ENCODE measurements at places on chromosomes 5 and 9. TPM values are rescaled to one million over a fixed set of nuclear protein-coding genes. Genes with fewer than 3 reads are reported as not detected.

DNA sequence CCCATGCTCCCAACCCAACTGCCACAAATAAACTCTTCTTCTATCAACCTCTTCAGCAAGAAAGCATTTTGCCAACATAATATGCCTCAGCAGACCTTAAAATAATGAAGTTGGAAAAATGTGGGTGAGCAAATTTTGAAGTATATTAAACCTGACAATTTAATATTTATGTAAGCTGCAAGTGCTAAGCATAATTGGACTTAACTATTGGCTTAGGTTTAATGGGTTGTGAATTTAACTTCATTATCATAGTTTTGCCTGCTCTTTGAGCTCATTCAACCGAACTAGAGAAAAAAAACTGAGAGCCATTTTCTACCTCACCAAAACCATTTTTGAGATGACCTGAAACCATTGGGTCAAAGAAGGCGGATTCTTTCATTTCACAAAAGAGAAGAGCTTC, 805.5 kb upstream of the DMAC1 start:
- DNase-seq: no peak

The LEAP2 gene
- polyA plus RNA-seq: 0.60 TPM

- DNase-seq: no peak
Measured at GRCh38 chr9:3028535-3028934, 184.6 kb upstream of the PUM3 start.

DNA sequence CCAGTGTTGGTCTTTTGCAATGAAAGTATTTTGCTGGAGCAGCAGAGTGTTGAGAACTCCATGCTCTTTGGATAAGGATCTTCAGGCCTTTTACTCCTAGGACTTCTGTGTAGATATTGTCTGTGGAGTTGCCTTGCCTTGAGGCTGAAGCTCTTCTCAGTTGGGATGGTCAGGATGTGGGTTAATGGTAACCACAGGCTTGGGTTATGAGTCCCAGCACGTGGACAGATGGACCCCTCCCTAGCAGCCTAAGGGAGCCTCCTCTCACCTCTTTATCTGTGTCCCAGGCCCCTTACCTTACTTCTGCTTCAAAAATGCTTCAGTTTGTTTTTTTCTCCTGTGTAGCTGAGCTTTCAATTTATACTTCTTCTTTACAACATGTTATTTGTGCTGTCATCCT, 109.9 kb downstream of the MEGF10 start:
- DNase-seq: no peak

DNA sequence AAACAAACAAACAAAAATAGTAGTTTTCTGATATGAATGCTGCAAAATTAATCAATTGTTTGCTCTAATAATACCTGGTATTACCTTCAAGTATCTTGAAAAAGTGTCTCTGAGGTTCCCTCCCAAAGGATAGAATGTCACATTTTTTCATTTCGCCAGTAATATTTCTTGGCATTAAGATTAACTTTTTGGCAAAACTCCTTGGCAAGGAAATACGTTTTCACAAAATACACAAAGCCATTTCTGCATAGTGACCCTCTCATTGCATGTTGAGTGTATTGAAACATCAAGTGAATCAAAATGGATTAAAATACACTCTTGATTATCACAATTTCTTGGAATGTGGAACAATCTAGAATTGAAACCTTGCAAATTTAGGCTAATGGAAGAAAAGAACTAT, 230.5 kb downstream of the ATPSCKMT start:
- DNase-seq: no peak

All from sigmoid colon (tissue), 7 donors.